ENCODE measurements at places on chromosomes 11 and 22. TPM values are rescaled to one million over a fixed set of nuclear protein-coding genes. Genes with fewer than 3 reads are reported as not detected.

- H3K27ac ChIP-seq: no peak overlapping the region
- no peaks in the 10 kb centered on the region for H3K27me3 ChIP-seq
- no peaks in the 10 kb centered on the region for H3K4me1 ChIP-seq
- no peak overlapping the region for H3K4me3 ChIP-seq
Measured at GRCh38 chr22:22201185-22201929, 43.2 kb upstream of the VPREB1 start.

DNA sequence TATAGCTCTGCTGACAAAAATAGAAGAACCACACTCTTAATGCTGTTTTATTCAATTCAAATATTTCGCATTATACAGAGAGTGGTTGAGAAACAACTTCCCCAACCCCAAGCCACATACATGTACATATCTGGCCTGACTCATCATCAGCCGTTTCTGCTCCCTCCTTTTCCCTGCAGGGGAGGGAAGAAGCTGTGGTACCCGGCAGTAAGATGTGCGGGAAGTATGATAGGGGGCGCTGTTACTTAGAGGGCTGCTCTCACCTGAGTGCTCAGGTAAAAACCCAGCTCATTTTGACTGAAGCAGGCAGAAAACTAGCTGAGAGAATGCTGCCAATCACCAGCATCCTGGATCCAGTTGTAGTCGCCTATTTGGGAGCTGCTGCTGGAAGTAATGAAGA, 85.5 kb downstream of the NELL1 start:
- H3K4me1 ChIP-seq: no peaks in the 10 kb centered on the region
- no peaks in the 10 kb centered on the region for H3K27me3 ChIP-seq
- DNase-seq: no peak
- no peaks in the 10 kb centered on the region for H3K36me3 ChIP-seq
- no peak overlapping the region for H3K4me3 ChIP-seq

DNA sequence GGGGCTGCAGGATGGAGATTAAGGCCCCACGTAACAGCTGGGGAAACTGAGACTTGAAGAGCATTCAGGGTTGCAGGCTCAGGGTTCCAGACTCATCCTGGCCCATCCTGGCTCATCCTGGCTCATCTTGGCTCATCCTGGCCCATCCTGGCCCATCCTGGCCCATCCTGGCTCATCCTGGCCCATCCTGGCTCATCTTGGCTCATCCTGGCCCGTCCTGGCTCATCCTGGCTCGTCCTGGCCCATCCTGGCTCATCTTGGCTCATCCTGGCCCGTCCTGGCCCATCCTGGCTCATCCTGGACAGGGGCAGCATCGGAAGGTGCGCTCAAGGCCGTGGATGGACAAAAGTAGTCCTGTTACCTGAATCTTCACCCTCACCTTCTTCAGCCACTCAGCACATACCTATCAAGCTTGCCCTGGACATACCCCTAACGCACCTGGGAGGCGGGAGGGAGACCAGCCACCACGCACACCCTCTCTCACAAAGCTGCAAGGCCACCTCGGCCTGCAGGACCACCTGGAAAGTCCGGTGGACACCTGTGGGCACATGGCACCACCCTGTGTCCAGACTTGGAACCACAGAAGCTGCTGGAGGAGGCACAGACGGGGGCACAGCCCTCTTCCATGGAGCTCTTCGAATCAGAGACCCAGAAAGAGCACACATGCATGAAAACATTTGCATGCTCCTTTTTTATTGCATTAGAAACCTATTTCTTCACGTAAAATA, 20.3 kb upstream of the NLRP6 start:
- no peak overlapping the region for H3K4me3 ChIP-seq
- no peak overlapping the region for H3K27ac ChIP-seq
- no peak for DNase-seq
- H3K36me3 ChIP-seq: peaks cover 8% of the 10 kb centered on the region
- no peaks in the 10 kb centered on the region for H3K27me3 ChIP-seq

- no peak overlapping the region for H3K4me3 ChIP-seq
- H3K4me1 ChIP-seq: peaks cover 17% of the 10 kb centered on the region
- peak overlapping the region; percentile 60 for H3K27ac ChIP-seq
- DNase-seq: no peak
- no peaks in the 10 kb centered on the region for H3K27me3 ChIP-seq
- no peaks in the 10 kb centered on the region for H3K36me3 ChIP-seq
Measured at GRCh38 chr11:19398772-19399527, 158.2 kb upstream of the E2F8 start.

DNA sequence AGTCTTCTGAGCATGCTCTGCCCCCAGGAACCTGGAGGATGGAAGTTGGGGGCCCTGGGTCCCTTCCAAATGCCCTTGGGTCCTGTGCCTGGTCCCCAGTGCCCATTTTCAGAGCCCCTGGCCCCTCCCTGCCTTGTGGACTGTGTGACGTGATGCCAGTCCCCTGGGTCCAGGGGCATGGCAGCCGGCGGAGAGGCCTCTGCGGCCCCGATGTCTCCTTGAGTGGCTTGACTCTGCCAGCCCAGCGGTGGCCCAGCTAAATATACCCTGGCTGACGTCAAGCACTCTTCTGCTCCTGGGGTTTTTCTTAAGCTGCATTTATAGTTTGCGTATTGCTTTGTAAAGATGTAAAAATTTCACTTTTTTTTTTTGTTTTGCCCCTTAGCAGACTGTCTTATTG, 35.2 kb upstream of the PARVG start:
- H3K4me1 ChIP-seq: no peaks in the 10 kb centered on the region
- no peaks in the 10 kb centered on the region for H3K36me3 ChIP-seq
- H3K4me3 ChIP-seq: no peak overlapping the region
- H3K27ac ChIP-seq: no peak overlapping the region
- H3K27me3 ChIP-seq: no peaks in the 10 kb centered on the region

DNA sequence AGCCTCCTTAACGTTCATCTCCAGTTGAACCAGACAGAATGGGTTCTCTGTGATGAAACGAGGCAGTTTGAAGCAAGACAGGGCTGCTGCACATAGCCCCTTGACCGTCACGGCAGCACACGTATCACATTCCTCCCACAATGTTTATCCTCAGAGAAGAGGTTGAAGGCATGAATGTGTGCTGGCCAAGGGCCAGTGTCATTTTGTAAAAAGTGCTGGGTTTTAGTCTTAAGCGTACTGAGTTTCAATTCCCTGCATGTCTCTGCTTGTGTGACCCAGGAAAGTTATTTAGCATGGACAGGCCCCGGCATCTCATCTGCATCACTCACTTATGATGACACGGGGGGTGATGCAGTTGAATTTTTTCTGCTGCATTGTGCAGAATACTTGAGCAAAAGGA, 31.6 kb downstream of the TTC12 start:
- H3K27ac ChIP-seq: no peak overlapping the region
- H3K4me3 ChIP-seq: no peak overlapping the region
- no peaks in the 10 kb centered on the region for H3K27me3 ChIP-seq
- H3K36me3 ChIP-seq: peaks cover 20% of the 10 kb centered on the region
- no peak for DNase-seq

DNA sequence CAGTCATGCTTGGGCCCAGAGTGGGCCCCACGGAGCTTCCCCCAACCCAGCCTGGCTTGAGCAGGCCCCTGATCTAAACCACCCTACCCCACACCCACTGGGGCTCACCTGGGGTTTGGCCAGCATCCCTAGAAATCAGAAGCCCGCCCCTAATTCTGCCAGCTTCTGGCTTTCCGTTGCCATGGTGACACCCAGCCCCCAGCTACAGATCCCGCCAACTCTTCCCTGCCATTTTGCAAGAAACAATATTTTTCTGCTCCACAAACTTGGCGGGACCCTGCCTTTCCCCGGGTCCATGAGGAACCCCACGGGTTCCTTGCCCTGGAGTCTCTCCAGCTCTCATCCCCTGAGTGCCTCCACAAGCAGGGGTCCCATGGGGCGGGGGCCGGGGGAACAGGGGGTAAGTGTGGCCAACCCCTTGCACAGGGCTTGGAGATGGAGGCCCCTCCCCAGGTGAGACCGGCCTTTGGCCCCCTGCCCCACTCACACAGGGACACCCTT, 90.0 kb downstream of the CDKN1C start:
- no peak overlapping the region for H3K4me3 ChIP-seq
- H3K27ac ChIP-seq: no peak overlapping the region
- H3K36me3 ChIP-seq: no peaks in the 10 kb centered on the region
- H3K27me3 ChIP-seq: no peaks in the 10 kb centered on the region

- no peak overlapping the region for H3K27ac ChIP-seq
- no peaks in the 10 kb centered on the region for H3K27me3 ChIP-seq
- no peak overlapping the region for H3K4me3 ChIP-seq
- no peak for DNase-seq
Measured at GRCh38 chr22:49660794-49661781, 166.6 kb downstream of the BRD1 start.

DNA sequence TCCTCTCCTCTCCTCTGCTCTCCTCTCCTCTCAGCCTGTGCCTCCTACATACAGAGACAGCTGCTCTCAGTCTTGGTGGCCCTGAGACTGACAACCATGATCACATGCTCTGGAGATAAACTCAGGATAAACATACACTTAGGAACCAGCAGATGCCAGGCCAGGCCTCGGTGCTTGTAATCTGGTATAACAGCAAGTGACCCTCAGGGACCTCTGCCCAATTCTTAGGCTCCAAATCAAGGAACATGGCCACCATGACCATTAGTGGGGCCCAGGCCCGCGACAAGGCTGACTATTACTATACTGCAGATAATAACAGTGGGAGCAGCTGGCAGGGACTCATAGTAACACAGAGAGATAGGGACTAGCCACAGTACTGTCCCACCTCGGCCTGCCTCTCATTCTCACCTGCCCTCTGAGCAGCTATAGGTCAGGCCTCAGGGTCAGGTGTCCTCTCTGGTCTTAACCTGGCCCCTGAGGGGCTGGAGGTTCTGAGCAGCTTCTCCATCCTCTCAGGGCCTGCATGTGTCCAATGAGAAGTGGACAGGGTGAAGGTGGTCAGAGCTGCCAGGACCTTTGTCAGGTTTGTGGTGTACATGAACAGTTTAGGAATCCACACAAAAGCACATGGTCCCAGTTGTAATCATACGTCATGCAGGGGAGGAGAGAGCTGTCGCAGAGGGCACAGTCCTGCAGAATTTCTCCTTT, 106.1 kb downstream of the GGTLC2 start:
- H3K36me3 ChIP-seq: no peaks in the 10 kb centered on the region
- no peaks in the 10 kb centered on the region for H3K27me3 ChIP-seq
- peaks cover 9% of the 10 kb centered on the region for H3K4me1 ChIP-seq
- no peak overlapping the region for H3K4me3 ChIP-seq
- DNase-seq: no peak
- H3K27ac ChIP-seq: no peak overlapping the region

DNA sequence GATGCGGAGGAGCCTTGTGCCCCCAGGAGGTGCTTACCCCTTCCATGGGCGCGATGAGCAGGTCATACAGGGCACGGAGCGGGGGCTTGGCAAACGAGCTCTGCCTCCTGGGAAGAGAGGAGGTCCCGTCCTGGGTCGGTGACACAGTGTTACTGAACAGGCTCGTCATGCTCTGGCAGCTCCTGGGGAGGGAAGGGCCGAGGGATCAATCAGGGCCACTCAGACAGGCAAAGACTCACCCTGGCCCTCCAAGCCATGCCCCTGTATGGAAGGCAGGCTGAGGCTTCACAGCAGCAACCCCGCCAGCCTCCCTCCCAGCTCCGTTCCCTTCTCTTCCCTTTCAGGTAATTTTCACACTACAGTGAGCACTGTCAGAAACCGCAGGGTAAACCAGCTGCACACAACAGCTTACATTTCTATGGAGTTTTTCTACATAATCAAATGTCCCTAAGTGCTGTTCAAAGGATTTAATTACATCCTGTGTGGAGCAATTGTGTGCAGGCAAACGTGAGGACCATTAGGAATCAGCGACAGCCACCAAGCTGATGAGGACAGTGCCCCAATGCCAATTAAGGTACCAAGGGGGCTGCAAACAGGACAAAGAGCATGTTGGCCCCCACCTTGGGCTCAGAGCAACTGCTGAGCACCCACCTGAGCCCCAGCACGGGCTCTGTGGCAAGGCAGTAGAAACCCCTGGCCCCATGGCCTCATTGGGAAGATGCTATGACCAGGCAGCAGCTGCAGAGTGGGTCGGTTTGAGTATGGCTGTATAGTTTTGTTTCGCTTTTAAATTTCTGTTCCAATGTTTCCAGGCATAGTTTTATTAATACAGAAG, 95.4 kb upstream of the PITPNB start:
- H3K27ac ChIP-seq: no peak overlapping the region
- H3K4me3 ChIP-seq: no peak overlapping the region
- no peaks in the 10 kb centered on the region for H3K4me1 ChIP-seq
- DNase-seq: no peak
- H3K27me3 ChIP-seq: no peaks in the 10 kb centered on the region

DNA sequence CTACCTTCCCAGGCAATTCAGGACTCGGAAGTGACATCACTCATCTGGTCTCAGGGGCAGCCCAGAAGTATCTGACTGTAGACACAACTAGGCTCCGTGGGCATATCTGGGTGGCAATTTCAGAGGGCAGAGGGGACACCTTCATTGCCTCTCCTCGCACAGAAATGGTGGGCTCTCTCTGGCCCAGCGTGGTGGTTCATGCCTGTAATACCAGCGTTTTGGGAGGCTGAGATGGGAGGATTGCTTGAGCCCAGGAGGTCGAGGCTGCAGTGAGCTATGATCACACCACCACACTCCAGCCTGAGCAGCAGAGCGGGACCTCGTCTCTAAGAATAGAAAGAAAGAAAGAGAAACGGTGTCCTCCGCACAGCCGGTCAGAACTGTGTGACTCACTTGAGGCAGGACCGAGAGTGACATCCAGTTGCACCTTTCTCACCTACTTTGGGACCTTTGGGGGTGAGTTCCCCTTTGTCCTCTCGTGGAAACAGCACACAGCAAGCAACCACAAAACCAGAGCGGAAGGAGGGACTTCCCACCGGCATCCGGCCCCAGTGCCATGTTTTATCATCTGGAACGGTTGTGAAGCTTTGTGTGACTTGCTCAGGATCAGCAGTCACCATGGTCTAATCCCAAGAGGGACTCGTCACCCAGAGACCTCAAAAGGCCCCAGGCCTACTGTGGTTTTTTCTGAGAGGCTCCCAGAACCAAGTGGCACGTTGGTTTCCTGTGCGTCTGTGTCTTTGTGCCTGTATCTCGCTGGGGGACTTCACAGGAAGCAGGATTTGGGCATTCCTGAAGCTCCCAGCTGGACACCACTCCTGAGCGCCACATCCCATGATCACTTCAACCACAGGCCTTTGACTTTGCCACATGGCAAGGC, 38.4 kb upstream of the EMID1 start:
- DNase-seq: no peak
- no peak overlapping the region for H3K4me3 ChIP-seq
- H3K27ac ChIP-seq: no peak overlapping the region
- H3K36me3 ChIP-seq: no peaks in the 10 kb centered on the region
- no peaks in the 10 kb centered on the region for H3K27me3 ChIP-seq
- no peaks in the 10 kb centered on the region for H3K4me1 ChIP-seq

WNT7B gene
- polyA plus RNA-seq: not detected

TMEM109 gene
- polyA plus RNA-seq: 40.3 TPM

MAJIN gene
- 0.09 TPM for polyA plus RNA-seq

POU2AF1 gene
- polyA plus RNA-seq: 2.0 TPM

DEFB108B gene
- polyA plus RNA-seq: not detected

CD3D gene
- 1.1 TPM for polyA plus RNA-seq

CDC42EP1 gene
- polyA plus RNA-seq: 66.6 TPM

KRTAP5-1 gene
- polyA plus RNA-seq: not detected

CHRNA10 gene
- 0.10 TPM for polyA plus RNA-seq

SMTNL1 gene
- polyA plus RNA-seq: not detected

SESN3 gene
- polyA plus RNA-seq: 0.85 TPM

Measured in liver (tissue), 10 donors.